ENCODE measurements at places on chromosomes 16 and 17.

- no peak for DNase-seq
Observed at GRCh38 chr16:56237451-56237930, 46.2 kb downstream of the GNAO1 start.

GRCh38 chr16:17360693-17361122 lies 110.1 kb downstream of the XYLT1 start:
- no peak for DNase-seq

DNA sequence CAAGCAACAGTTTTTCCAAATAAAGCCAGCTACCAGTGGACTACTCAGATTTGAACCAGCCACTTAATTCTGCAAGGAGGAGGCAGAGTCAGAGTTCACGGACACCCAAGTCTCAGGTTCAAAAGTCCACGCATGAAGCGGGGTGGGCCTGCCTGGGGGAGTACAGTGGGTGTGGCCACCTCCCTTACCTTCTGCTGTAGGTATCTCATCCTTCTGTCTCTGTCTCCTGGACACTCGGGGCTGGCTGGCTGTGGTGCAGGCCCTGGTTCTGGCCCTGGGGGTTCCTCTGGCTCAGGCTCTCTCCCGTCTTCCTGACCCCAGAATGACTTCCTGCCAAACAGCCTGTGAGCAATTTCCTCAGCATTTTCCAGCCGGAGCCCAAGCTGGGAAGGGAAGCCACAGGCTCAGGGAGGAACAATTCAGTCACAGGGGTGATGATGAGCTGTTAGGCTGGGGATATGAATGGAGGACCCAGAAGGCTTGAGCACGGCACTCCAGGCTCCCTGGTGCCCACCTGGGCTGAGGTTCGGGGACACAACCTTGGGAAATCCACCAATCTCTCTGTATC lies 101.9 kb downstream of the LITAF start:
- DNase-seq, result no peak

GRCh38 chr17:64186171-64187092 lies 56.5 kb upstream of the ERN1 start:
- no peak for DNase-seq

DNA sequence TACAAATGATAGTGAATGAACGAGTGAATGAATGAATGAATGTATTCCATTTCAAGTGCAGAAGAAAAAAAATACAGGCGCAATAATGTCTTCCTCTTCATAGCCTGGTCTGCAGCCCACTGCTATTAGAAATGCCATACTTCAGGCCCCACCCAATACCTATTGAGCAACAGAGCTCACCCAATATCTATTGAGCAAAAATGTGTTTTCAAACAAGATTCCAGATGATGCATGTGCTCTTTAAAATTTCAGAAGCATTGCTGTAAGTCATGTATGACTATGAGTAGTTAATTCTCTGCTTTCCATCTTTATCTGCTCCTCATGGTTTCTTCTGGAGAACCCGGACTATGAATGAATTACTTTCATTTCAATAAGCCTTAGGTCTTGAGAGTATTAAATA lies 308.2 kb downstream of the XYLT1 start:
- DNase-seq, result no peak

- no peak for DNase-seq
Observed at GRCh38 chr17:13600475-13601321, 1.0 kb downstream of the HS3ST3A1 start.

- no peak for DNase-seq
Observed at GRCh38 chr17:57206928-57207327, 49.4 kb upstream of the MSI2 start.

DNA sequence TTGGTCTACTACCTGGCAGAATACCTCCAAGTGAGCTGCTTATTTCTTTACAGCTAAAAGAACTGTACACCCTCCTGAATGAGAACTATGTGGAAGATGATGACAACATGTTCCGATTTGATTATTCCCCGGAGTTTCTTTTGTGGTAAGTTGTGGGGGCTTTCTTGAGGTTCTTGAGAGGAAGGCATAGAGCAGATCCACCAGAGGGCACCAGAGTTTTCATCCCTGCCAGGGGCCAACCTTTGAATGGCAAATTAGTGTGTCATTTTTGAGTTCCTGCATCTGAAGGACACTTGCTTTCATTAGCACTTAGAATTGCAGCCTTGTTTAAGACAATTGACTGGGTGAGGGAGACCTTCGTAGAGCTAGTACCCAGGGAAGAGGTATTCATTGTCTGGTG lies 35.0 kb downstream of the NMT1 start:
- DNase-seq, result no peak

DNA sequence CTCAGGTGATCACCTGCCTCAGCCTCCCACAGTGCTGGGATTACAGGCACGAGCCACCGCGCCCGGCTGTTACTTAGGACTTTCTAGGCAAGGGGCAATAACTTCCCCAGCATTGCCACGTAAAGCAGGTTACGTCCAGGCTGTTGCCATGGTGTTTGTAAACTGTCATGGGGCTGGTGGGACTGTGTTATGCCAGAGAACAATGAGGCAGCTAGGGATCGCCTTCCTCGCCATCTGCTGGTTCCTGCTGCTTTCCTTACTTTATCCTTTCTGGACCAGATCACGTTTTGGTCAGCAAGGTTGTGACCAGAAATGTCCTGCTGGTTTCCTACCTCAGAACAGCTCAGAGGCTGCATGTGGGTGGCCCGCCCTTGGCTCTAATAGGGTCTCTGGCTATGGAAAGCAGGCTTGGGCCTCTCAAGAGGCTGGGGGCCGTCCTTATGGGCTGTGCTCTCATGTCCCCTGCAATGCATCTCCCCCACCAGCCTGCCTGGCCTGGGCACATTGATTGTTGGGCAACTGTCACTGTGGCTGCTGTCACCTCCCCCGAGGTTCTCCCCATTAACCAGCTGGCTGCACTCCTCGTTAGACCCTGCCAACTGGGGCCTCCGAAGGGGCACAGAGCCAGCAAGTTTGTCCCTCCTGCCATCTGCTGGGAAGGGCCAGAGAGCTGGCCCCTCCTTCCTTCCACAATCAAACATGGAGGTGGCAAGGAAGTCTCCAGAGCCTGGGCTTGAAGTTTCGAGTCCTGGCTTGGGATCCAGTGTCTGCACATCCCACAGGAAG lies 28.2 kb upstream of the ZC3H18 start:
- DNase-seq, result no peak

DNA sequence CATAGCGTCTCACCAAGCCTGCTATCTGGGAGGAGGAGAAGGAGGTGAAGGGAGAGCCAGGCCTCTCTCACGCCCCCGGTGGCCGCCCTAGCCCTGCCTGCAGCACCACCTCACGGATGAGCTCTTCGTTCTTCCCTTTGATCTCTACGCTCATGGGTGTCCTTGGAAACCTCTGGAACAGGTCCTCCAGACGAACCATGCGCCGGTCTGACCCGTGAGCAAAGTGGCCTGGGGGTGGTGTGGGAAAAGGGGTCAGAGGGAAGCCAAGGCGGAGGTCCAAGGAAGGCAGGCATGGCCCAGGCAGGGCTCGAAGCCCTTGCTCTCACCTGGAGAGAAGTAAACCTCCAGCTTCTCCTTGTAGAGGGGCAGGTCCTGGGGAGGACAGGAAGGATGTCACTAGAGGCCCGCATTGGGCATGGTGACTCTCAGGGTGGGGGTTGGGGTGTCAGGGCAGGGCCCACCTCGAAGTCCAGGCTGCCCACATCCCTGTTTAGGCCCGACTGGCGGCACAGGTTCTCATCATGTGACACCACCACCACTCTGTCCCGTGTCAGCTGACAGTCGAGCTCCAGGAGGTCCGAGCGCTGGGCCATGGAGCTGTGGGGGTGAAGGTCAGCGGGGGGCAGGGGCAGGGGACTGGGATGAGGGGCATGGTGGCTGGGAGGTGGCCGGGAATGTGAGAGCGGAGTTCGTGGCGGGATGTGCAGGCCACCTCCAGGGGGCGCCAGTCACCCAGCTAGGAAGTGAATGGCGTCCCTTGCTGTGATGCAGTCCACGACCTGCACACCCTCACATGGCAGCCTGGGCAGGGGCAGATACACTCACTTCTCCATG lies 923 bp downstream of the GDPD3 start:
- peak; percentile 24 for DNase-seq

DNA sequence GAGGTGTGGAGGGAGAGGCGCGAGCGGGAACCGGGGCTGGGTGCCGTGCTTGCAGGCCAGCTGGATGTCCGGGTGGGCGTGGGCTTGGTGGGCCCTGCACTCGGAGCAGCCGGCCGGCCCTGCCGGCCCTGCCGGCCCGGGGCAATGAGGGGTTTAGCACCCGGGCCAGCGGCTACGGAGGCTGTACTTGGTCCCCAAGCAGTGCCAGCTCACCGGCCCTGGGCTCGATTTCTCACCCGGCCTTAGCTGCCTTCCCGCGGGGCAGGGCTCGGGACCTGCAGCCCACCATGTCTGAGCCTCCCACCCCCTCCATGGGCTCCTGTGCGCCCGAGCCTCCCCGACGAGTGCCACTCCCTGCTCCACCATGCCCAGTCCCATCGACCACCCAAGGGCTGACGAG lies 24.7 kb upstream of the GPATCH8 start:
- no peak for DNase-seq

GRCh38 chr17:49971199-49971847 lies 2.3 kb downstream of the DLX4 start:
- DNase-seq, result no peak

DNA sequence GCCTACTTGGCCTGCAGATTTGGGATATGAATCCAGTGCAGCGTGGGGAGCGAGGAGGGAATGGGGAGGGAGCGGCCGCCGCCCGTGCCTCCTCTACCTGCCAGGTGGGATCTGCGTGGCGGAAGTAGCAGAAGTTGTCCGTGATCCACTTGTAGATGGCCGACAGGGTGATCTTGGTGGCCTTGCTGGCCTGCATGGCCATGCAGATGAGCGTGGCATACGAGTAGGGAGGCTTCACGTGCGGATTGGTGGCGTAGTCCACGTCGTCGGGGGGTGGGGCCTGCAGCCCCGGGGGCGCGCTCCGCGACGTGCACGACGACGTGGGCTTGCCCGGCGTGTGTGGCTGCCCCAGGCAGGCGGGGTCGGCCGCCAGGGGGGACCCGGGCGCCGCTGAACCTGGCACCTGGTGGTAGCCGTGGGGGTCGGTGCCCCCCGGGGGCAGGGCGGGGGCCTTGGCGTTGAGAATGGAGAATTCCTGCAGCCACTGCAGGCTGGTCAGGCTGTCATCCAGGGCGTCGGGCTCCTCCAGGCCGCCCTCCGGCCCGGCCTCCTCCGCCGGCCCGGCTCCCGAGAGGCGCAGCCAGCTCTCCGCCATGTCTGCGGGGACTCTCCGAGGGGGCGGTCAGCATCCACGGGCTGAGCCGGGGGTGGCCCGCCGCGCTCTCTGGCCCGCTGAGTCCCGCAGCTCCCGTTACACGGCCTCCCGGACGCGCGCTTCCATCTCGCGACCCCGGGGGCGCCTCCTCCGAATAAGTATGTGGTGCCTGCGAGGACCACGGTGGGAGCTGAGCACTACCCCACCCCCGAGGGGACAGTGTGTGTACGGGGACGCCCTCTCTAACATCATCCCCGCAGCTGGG lies 1.0 kb downstream of the FOXJ1 start:
- no peak for DNase-seq

- DNase-seq, result no peak
Observed at GRCh38 chr17:81416612-81417011, 21.4 kb downstream of the BAHCC1 start.

- no peak for DNase-seq
Observed at GRCh38 chr16:10200637-10201586, 18.7 kb upstream of the GRIN2A start.

GRCh38 chr17:36540696-36541095 lies 4.0 kb upstream of the GGNBP2 start:
- DNase-seq, result no peak

- no peak for DNase-seq
Observed at GRCh38 chr16:1903845-1904840, 14.1 kb downstream of the HS3ST6 start.

- DNase-seq, result peak; percentile 71
Observed at GRCh38 chr16:57810197-57811031, 8.1 kb upstream of the KIFC3 start.

- no peak for DNase-seq
Observed at GRCh38 chr17:9205520-9206409, 184.5 kb downstream of the NTN1 start.

- no peak for DNase-seq
Observed at GRCh38 chr17:63095459-63095858, 129.4 kb downstream of the TANC2 start.

DNA sequence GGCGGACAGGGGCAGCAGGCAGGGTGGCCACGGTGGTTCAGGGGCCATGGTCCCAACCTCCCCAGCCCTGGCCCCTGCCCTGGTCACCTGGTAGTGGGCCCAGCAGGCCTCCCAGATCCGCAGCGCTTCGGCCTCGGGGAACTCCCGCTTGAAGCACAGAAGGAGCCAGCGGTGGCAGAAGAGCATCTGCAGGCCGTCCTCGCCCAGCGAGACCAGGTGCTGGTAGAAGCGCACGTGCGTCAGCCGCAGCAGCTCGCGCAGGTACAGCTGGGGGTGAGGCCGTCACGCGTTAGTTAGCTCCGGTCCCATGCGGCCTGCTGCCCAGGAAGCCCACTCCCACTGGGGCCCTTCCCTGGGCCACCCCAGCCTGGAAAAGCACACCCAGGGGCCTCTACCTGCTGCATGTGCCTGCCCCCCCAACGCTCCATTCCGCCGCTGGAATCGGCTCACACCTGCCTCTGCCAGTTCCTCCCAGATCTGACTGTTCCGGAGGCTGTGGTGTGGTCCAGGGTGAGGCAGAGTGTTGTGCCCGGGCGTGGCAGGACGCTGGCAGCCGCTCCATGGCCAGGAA lies 90.8 kb downstream of the TBC1D16 start:
- no peak for DNase-seq

GRCh38 chr17:62692721-62693431 lies 65.4 kb downstream of the MRC2 start:
- no peak for DNase-seq

- no peak for DNase-seq
Observed at GRCh38 chr17:13351046-13351445, 250.7 kb downstream of the HS3ST3A1 start.

DNA sequence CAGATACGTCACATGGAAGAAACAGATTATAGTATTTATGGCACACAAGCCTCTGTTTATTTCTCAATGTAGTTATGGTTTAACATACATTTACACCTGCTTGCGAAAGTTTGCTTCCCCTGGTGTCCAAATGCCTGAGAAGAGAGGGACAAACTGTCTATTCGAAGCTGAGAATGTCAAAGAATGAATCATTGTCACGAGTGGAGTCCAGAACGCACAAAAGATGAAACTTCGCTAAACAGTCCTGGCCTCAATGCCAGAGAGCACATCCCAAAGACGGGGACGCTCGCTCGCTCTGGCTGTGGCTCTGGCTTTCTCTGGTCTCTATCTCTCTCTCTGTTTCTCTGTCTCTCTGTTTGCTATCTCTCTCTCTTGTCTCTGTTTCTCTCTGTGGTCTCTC lies 298.8 kb downstream of the FOXL1 start:
- no peak for DNase-seq

DNA sequence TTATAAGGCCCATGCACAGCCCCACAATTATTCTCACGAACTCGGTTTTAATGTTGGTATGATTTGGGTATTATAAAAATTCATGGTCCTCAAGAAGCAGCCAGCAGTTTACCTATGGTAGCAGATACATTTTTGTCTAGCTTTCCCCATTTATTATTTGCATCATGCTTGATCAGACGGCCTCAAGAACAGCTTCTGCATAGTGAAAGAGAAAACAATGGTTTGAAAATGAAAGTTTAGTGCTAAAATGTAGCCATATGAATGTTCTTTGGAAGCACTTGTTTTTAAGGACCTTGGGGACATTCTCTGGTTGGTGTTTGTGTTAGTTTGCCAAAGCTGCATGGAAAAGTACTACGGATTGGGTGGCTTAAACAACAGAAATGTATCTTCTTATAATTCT lies 72.4 kb upstream of the CPHXL start:
- no peak for DNase-seq

Measured in GDM1 (cell line).